ENCODE measurements at places on chromosomes 3 and 15.
A peak's percentile ranks its signal among the peaks of the same experiment; 100 is the strongest.

DNA sequence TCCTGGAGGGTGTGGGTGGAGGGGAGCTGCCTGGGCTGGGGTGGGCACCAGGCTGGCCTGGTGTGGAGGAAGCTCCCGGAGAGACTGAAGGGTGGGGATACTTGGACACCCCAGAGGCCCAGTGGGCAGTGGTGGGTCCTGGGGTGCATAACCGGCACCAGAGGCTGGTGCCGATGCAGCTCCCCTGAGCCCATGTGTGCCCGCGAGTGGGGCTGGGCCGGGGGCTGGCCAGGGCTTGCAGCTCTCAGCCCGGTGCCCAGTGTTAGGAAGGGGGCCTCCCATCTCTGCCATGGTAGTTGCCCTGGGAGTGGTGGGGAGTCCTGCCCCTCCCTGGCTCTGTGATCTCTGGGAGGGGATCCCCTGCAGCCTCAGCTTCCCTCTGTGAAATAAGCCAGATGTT, 9.3 kb downstream of the PLXNA1 start:
- DNase-seq = no peak

DNA sequence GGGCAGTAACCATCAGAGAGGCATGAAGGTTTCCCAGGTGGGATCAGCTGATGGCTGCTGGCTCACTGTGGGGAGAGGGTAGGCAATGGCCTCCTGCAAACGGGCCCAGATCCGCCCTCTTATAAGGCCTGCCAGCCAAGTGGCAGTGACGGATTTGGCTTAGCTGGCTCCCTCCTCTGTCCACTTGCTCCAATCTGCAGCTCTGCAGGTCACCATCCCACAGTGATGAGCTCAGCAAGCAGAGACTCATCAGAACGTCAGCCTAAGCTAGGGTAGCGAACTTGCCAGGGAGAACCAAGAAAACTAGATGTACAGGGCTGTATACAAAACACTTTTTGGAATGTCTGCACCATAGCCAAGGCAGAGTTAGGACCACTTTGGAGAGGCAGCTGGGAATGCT, 62.8 kb upstream of the DCLK3 start:
- no peak for DNase-seq

- peak; percentile 41 for DNase-seq
Measured at GRCh38 chr3:174355505-174355904, 503.6 kb upstream of the NAALADL2 start.

- DNase-seq = no peak
Measured at GRCh38 chr15:85947936-85948335, 131.7 kb upstream of the AGBL1 start.

DNA sequence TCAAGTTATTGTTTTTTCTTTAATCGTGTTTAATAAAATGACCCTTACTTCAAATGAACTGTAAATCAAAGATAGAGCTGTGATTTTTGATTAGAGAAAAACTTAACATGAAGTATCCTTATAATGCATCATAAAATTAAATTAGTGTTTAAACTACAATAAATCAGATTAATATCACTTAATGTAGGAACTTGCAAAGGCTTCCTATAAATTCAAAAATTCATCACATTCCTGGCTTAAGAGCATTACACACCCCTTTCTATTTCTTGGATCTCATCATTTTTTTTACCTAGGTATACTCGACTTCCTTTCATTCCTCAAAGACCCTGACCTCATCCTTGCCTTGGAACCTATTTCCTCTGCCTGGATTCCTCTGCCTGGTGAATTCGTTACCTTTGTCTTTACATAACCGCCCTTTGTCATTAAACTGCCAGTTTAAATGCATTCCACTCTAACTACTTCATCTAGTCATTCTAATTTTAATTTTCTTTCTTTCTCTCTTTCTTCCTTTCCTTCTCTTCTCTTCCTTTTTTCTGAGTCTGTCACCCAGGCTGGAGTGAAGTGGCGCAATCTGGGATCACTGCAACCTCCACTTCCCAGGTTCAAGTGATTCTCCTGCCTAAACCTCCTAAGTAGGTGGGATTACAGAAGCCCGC, 1244.5 kb downstream of the OTOL1 start:
- no peak for DNase-seq

DNA sequence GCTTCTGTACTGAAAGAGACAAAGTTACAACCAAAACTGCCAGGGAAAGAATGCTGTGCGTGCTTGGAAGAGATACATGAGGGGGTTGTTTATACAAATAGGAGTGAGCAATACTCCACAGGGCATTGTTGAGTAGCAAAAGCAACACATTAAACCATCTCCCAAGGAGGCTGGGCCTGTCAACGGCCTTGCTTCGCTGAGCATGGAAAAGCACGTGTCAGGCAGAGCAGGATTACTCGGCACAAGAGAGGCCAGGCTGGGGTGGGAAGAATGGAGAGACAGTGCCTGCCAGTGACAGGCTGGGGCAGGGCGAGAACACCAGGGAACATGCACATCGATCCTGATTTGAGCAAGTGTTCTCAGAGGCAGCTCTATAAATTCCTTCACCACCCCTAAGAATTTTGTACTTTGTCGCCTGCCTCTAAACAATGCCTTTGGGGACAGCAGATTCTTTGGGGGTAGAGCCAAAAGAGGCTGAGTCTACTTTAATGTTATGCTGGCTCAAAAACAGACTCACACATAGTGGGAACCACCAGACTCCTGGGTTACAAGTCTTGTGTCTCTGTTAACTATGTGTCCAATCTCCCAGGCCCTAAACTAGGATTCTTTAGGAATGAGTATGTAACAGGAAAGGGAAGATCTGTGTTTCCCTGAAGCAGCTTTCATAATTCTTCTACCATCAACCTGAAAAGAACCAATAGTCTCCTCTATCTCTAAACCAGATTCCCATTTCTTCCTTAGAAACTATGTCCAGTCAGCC, 67.2 kb downstream of the LIPC start:
- DNase-seq = peak; percentile 8

DNA sequence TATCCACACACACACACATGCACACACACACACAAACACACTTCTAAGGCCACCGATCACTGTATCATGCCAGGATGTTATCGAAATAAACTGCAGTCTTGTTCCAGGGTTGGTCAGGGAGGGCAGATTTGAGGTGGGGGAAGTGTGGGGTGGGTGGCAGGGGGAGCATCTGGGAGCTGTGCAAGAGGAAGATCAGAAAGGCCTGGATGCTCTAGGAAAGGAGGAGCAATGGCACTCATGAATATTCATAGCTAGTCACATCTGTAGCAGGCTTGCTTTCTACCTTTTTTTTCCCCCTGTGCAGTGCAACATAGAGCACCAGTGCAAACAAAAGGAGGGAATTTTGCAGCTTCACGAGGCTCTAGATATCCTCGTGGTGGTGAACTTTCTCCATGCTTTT, 84.9 kb downstream of the MEIS2 start:
- DNase-seq = no peak

GRCh38 chr3:168876346-168877035, 780.8 kb upstream of the GOLIM4 start:
- DNase-seq = no peak

DNA sequence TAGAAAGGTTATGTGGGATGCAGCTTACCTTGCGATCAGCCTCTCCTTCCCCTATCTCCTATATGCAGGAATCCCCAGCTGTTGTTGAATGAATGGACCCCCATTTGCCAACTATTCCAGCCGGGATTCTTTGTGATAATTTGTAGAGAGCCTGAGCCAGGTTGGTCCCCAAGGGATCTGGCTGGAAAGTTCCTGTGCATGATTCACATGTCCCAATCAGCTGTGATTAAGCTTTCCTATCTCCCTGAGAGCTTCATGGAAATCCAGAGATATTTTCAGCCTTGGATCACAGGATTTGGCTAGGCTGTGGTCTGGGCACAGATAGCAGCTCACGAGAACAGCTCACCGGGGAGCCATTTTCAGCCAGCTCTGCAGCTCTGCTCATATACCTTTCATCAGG, 76.7 kb downstream of the ARNT2 start:
- DNase-seq = peak; percentile 86

GRCh38 chr3:28386049-28386448, 37.4 kb upstream of the AZI2 start:
- DNase-seq = no peak

GRCh38 chr3:78050276-78051065, 1010.6 kb downstream of the ROBO2 start:
- no peak for DNase-seq

DNA sequence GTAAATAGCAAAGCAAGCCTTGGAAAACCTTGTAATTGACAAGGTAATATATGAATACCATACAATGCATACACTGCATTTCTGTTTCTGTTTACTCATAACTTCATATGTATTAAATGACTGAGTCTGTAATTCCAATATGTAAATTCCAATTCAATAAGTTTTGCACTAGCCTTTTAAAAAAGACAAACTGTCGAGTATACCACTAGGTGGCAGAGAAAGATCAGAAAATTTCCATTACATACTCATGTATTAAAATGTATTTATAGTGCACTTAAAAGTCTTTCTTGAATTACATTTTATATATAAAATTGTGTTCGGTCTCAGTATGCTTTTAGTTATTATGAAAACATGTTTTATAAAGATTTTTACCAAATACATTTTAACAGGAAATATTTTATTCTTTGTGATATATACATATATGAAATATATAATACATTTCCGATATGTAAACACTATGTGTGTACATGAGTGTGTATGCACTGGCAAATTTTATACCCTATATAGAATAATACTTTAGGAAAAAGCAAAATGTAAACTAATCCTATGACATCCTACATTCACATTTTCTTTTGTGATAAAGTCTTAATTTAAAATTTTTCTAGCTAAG, 216.8 kb downstream of the VGLL3 start:
- DNase-seq = peak; percentile 12

DNA sequence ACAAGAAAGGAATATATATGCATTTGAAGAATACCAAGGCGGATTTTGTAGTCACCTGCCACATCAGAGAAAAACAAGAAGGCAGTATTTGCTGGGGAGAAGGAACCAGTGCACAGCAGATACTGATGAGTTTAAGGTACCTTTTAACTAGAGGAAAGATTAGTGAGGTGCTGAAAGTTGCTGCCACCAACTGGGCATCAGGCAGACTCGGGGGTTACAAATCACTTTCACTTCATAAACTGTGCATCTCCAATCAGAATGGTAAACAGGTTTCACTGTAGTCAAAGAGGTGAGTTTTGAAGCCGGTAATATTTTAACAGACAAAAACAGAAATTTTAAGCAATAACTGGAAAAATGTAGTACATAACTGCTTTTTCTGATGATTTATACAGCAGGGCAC, 4.1 kb downstream of the FBN1 start:
- DNase-seq = peak; percentile 45

DNA sequence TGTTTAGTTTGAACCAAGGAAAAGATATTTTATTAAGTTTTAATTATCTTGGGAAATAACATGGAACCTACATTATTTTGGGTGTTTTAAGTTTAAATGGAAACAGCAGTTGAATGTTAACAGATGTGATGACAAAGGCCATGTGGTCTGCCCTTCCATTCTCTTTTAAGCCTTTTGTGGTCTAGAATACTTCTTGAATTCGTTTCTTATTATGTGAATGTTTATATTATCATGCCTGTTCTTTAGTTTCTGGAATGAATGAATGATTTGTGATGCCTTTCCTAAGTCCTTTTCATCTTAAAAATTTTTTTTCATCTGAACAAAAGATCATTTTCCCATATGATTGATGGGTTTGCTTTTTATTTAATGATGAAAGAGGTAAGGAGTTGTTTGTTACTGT, 44.6 kb downstream of the SNRK start:
- DNase-seq = no peak

GRCh38 chr3:13533885-13534301, 15.0 kb upstream of the FBLN2 start:
- DNase-seq = no peak

DNA sequence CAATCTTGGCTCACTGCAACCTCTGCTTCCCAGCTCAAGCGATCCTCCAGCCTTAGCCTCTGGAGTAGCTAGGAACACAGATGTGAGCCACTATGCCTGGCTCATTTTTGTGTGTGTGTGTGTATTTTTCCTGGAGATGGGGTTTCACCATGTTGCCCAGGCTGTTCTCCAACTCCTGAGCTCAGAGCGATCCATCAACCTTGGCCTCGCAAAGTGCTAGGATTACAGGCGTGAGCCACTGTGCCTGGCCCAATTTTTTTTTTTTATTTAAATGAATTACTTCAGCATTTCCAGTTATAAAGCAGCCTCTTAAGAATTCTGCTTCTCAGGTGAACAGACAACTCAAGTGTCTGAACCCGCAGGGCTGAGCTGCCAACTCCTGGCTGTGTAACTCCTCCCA, 20.1 kb upstream of the ST3GAL6 start:
- DNase-seq = no peak

- DNase-seq = no peak
Measured at GRCh38 chr3:157611536-157612076, 108.4 kb upstream of the VEPH1 start.

DNA sequence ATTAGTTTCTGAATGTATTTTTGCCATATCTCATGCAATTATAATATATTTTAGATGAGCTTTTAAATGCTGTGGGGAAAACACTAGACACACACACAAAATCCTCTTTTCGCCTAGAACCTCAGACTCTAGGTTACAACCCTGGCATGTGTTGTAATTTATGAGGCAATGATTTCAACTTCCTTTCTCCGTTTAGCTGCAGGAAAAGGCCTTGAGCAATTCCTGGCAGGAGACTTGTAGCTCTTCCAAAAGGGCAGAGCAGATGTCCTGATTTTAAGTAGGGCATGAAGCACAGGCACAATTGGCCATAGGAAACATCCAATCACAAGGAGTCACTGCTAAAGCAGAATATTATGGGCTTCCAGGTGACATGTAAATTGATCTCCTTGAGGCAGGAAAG, 82.0 kb downstream of the GPR156 start:
- DNase-seq = peak; percentile 67

DNA sequence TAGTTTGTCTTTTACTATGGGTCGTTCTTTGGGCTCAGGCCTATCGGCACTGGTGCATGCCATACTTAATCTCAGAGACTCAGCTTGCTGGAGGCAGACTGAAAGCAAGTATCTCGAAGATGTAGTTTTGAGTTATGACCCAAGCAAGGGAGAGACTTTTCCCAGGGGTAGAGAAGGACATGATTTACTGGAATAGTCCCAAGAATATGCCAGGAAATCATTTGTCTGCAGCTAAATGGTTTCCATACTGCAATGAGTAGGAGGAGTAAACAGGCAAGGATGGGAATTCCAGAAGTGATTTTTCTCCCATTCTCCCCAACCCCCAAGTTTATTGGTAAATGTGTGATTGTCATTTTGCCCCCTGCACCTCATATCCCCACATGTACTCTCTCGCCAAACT, 35.4 kb upstream of the LACTB start:
- DNase-seq = no peak

GRCh38 chr3:48879307-48879993, 19.2 kb downstream of the SLC25A20 start:
- no peak for DNase-seq

- no peak for DNase-seq
Measured at GRCh38 chr3:158774965-158775364, 26.9 kb upstream of the MFSD1 start.

- no peak for DNase-seq
Measured at GRCh38 chr15:72964135-72964534, 88.1 kb upstream of the NEO1 start.

Measured in HT1080 (cell line).